ENCODE measurements at places on chromosomes 2 and 18.

GRCh38 chr2:26998323-26998722 lies 27.9 kb downstream of the MAPRE3 start:
- DNase-seq = no peak

GRCh38 chr2:218030409-218031195 lies 27.8 kb upstream of the TNS1 start:
- DNase-seq = no peak

DNA sequence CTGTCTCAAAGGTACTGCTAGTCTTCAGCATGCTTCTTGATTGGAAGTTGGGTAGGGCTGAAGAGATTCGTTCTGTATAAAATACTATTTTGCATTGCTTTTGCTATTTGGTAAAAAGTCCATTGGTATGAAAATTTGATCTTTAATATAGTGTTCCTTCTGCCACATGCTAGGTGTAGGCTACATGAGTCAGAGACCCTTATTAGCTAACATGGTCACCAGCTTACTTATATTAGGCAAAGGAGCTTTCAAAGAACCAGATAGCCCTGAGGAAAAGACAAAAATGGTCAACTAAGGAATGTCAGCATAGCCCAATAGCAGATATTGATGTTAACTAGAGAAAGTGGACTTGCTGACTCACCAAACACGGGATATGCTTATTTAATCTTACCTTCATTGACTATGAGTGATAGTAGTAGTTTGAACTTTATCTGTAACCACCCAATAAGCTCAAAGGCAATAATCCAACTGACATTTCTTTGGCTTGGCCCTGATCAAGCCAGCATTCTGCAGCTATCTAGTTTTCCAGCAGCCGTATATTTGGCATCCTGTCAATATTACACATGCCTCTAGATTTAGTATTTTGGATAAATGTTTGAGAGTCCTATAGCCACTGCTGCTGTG lies 110.0 kb downstream of the TPGS2 start:
- DNase-seq = no peak

DNA sequence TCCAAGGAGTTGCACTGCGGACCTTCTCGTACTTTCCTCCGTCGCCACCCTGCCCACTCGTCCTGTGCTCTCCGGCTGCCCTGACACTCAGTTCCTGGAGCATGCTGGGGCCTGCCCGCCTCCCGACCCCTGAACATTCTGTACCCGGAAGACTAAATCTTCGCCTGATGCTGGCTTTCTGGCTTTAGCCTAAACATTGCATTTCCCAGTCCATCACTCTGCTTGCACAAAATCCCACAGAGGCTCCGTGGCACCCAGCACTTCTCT lies 550 bp upstream of the SFXN5 start:
- DNase-seq = no peak

GRCh38 chr2:144183727-144184126 lies 336.2 kb downstream of the ZEB2 start:
- DNase-seq = peak; percentile 92

DNA sequence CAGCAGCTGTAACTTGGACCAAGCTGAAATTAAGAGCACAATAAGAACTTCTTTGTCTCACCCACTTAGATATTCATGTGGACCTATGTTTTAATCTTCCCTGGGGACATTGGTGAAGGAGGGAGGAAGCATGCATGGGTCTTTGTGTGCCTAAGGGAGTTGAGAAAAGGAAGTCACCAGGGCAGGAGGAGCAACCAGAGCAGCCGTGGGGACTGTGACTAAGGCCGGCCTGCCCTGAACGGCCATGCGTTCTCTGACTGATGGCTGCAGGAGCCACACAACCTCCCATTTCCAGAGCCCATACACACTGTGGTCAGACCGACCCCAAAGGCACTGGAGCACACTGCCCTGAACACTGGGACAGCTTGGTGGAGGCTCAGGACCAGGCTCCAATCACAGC lies 43.7 kb upstream of the SLC35G4 start:
- DNase-seq = no peak

GRCh38 chr2:199798831-199799580 lies 52.0 kb downstream of the FTCDNL1 start:
- DNase-seq = peak; percentile 19

DNA sequence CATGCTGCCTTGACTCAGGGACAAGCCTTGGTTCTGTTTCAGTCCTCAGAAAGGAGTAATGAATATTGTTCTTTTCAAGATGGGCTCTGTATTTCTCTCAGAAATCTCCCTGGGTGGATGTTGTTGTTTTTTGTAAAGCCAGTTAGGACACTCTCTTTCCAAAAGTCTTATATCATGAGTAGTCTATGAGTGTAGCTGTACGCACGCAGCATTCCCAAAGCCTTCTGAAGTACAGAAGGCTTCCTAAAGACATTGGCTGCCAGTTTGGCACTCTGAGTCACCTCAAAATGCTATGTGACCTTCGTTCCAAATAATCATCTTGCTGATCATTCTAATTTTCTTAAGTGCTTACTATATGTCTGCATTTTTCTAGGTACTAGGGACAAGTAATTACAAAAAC lies 16.7 kb upstream of the GTF2A1L start:
- no peak for DNase-seq

GRCh38 chr18:61965311-61965710 lies 72.5 kb upstream of the RNF152 start:
- DNase-seq = peak; percentile 51

DNA sequence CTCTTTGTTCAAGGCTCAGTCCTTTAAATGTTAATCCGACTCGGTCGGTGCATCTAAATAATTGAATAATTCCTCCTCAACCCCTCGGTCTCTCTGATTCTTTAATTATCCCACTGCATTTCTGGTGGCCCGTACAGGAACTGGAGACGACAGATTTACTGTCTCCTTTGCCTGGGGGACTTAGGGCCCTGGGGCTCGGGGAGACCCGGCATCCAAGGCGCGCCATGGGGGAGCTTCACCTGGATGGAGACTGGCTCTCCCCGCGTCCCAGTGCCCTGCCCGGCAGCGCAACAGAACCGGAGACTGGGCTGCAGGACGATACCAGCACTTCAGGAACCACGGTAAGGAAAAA lies 47.7 kb upstream of the SELENOI start:
- DNase-seq = no peak

DNA sequence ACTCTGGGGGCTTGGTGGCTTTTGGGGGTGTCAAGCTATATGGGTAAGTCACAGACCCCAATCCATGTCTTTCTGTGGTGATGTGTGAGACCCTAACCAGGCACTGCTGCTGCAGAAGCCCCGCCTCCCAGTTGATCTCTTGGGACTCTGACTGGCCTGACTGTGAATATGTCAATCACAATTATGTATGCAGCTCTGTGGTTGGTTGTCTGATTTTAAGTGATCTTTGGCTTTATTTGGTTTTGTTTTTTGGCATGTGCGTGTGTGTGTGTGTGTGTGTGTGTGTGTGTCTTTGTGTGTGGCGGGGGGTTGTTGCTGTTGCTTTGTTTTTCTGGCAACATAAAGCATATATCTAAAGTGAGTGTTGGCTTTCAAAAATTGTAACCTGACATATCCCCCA lies 78.5 kb upstream of the GLS start:
- no peak for DNase-seq

DNA sequence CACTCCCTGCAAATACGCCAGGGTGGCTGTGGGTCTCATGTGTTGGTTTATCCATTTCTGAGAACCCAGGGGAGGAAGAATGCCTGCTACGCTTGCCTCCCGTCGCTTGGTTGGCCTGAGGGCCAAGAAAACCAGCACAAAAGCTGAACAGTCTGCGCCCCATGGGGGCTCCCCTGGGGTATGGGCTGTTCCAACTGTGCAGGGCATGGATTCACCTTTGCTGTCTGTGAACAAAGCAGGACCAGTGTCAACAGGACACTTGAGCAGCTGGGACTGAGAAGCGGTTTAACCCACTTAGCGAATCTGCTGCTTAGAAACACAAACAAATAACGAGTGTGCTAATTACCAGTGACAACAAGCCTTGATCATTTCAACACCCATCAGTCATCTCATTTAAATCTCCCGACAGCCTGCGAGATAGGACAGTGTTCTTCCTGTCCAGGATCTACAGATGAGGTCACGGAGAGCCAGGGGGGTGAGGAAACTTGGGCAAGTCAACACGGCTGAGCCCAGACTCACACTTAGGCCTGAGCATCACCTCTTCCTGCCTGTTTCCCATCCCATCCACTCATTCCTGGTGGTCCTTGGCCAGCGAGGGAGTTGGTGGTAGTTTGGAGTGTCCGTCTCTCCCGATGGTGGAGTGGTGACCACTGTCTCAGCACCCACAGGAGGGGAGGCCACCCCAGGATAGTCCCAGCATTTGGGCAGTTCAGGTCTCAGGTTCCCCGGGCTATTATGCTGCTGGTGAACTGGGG lies 111.6 kb upstream of the HAAO start:
- no peak for DNase-seq

- DNase-seq = no peak
Observed at GRCh38 chr18:50928551-50928950, 39.3 kb upstream of the ELAC1 start.

GRCh38 chr2:84807063-84807485 lies 73.8 kb downstream of the TRABD2A start:
- no peak for DNase-seq

- DNase-seq = no peak
Observed at GRCh38 chr2:21727101-21727500, 603.3 kb downstream of the TDRD15 start.

GRCh38 chr2:2663401-2664036 lies 332.4 kb upstream of the MYT1L start:
- no peak for DNase-seq

- no peak for DNase-seq
Observed at GRCh38 chr2:46448641-46449040, 30.7 kb upstream of the TMEM247 start.

GRCh38 chr18:10476338-10476791 lies 21.9 kb downstream of the APCDD1 start:
- DNase-seq = no peak

DNA sequence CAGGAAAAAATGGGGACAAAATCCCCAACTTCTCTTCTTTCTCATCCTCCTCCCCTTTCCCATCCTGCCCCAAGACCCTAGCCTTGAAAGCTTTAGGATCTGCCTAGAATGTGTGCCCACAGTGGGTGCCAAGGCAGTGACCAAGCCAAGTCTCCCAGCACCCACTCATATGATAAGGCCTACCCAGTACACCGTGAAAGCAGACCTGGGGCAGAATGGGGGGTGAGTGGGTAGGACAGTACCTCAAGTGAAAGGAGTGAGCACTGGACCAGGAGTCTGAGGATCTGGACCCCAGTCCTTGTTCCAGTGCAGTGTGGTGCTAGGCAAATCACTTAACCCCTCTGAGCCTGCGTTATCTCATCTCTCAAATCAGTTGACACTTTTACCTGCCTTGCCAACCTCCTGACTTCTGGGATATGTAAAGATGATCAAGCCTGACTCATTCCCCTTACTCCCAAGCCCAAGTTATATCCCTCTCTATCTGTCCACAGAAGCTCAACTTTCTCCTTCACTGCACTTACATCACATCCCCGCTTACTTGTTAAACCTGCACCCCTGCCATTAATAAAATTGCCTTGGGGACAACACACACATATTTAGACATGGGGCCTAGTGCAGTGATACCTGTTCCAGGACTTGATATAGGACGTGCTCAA lies 109.7 kb downstream of the ATL2 start:
- no peak for DNase-seq

- no peak for DNase-seq
Observed at GRCh38 chr18:51447351-51448342, 250.2 kb upstream of the MEX3C start.

- no peak for DNase-seq
Observed at GRCh38 chr2:231673348-231673770, 35.0 kb upstream of the PTMA start.

DNA sequence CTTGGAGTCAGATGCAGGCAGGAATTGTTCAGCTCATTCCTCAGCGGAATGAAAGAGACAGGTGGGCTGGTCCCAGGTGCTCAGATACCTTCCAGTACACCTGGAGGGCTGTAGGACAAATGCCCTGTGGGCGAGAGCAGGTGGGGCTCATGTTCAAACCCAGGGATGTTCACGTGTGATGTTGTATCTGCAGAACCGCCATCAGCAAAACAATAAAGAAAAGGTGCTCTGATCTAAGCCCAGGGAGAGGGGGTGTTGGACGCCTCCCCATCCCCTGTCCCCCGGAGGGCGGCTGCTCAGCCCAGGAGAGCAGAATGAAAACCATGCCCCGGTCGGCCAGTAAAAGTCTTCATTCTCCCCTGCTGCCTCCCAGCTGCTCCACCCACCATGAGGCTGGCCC lies 197.4 kb downstream of the HAUS1 start:
- no peak for DNase-seq

- DNase-seq = peak; percentile 82
Observed at GRCh38 chr2:227871375-227871791, at the start of gene DAW1. TSS of gene DAW1 (plus strand) at chr2:227871631. CDS start at chr2:227871690, 59 bp downstream.

DNA sequence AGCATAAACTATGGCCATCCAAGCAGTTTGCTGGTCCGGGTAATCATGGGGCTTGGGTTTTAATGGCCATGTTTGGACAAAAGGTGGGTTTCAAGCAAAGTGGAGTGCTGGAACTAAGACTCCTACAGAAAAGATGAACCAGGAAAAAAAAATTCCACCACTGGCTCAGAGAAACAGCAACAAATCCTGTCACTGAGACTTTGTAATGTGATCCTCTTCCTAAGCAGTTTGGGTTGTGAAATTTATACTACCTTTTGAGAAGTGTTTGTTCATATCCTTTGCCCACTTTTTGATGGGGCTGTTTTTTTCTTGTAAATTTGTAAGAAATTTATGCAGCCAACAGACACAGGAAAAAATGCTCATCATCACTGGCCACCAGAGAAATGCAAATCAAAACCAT lies 40.2 kb downstream of the MRPL33 start:
- DNase-seq = no peak

DNA sequence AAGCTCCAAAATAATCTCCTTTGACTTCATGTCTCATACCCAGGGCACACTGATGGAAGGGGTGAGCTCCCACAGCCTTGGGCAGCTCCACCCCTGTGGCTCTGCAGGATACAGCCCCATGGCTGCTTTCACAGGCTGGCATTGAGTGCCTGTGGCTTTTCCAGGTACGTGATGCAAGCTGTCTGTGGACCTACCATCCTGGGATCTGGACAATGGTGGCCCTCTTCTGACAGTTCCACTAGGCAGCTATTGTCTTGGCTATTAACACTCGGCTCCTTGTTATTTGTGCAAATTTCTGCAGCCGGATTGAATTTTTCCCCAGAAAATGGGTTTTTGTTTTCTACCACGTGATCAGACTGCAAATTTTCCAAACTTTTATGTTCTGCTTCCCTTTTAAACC lies 634.2 kb downstream of the TSN start:
- DNase-seq = no peak

DNA sequence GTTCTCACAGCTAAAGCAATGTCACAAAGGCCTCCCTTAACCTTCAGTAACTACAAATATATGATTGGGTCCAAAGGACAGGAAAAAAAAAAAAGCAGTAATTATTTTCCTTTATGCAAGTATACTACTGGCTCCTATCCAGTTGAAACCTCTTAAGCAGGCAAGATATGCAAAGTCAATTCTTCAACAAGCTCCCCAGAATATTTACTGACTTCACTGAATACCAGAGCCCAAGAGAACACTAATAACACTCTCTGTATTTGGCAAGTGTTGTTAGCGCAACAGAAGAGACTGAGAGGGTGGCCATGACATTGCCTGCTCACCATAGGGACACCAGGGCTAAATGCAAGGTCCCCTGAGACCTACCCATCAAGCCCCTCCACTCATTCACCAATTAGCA lies 74.5 kb downstream of the AP1S3 start:
- no peak for DNase-seq

All from activated CD4-positive, alpha-beta T cell treated with anti-CD3 and anti-CD28 coated beads, Interleukin-2, amount 10 ng/mL, durations not matched to agents 24 days and 14 days (primary cell).